ENCODE measurements at places on chromosomes 5 and 9.

DNA sequence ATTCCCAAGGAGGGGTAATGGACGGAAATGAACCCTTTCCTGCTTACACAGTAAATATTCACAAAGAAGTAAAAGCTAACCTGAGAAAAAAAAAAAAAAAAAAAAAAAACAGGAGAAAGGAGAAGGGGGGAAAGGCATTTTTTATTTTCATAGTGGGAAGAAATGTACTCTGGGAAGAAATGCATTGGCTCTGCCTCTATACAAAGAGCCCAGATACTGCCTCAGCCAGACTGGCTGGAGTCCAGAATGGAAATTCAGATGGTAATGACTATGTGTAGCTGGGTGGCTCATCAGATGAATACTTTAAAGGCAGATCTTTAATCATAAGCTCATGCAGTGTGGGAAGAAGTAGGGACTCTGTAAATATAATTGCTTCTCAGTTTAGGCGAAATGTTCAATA lies 124.9 kb upstream of the ZNF608 start:
- DNase-seq, result no peak

- no peak for DNase-seq
Observed at GRCh38 chr5:149810856-149811255, 80.7 kb downstream of the PPARGC1B start.

GRCh38 chr9:694092-694402 lies 147.4 kb upstream of the DMRT1 start:
- DNase-seq, result no peak

GRCh38 chr5:9046756-9047481 lies 499.0 kb downstream of the SEMA5A start:
- no peak for DNase-seq

- no peak for DNase-seq
Observed at GRCh38 chr5:94407023-94407422, 211.4 kb downstream of the KIAA0825 start.

GRCh38 chr5:139651043-139651834 lies 3.1 kb downstream of the CXXC5 start:
- no peak for DNase-seq

DNA sequence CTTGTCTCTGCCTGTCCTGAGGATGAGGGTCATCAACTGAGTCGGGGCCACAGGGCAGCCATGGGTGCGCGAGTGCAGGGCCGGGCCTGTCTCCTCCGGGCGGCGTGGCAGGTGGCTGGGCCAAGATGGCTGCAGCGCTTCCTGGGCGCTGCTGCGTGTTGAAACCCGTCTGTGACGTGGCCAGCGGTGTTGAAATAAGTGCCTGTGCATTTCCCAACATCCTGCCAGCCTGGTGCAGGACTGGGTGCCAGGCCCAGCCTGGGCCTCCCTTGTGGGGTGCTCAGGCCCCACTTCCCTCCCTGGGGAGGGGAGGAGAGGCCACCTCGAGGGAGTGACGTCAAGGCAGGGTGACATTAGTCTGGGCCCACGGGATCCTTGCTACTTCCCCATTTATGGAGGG lies 45.5 kb downstream of the RXRA start:
- no peak for DNase-seq

- DNase-seq, result no peak
Observed at GRCh38 chr9:69097923-69098593, 62.5 kb downstream of the FXN start.

DNA sequence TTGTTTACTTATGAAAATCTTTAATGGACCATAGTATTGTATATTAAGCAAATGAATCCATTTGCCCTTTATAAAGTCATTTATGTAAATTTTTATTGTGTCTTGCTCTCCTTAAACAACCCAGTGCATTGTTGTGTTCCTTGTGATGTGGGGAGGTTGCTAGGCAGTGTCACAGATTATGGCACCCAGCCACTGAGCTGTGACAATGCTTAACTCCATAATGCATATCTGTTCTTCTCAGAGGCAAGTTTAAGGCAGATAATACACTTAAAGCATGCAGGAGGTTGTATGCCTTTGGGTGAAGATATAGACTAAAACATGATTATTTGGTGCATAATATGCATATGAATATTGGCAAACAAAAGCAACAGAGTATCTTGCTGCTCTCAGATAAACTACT lies 269.6 kb upstream of the RIOK2 start:
- DNase-seq, result no peak

GRCh38 chr9:130341839-130342713 lies 76.5 kb downstream of the HMCN2 start:
- no peak for DNase-seq

- no peak for DNase-seq
Observed at GRCh38 chr5:110354915-110355644, 371.4 kb downstream of the TMEM232 start.

- no peak for DNase-seq
Observed at GRCh38 chr9:122071715-122072114, 21.4 kb downstream of the TTLL11 start.

DNA sequence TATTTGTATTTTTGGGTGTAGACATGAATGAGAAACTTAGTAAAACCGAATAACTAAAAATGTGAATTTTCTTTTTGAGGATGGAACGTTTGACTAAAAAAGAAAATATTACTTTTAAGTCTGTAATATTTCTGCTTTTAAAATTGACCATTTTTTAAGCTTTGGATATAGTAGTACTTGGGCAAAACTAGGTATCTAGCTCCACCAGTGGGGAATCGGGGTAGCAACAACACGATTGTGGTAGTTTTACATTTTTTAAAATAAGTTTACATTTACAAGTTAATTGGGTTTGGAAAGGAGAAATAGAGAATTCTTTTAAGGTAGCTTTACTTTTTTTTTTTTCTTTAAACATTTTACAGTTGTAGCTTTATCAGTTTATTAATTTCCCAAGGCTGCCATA lies 154.4 kb downstream of the MAN2A1 start:
- DNase-seq, result no peak

DNA sequence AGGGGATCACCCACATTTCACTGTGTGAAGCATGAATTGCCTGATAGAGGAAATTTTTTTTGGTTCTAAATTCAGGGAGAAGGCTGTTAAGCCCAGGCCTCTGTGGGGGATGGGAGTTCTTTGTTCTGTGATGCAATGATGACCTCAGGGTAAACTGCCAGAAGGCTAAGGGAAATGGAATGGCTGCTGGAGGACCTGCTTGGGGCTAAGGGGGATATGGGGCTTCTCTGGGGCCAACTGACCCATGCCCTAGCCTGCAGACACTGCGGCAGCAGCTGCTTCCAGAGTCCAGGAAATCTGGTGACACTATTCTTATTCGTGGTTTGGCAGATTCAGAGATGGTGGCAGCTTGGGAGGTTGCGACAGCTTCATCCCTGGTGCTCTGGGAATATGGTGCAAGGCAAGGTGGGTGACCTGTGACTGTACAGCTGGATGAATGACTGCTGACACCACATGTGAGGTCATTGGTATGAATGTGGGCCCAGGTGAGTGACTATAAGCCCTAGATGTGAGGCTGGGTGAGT lies 30.3 kb downstream of the VCP start:
- DNase-seq, result no peak

GRCh38 chr9:72210522-72210921 lies 61.3 kb downstream of the GDA start:
- no peak for DNase-seq

DNA sequence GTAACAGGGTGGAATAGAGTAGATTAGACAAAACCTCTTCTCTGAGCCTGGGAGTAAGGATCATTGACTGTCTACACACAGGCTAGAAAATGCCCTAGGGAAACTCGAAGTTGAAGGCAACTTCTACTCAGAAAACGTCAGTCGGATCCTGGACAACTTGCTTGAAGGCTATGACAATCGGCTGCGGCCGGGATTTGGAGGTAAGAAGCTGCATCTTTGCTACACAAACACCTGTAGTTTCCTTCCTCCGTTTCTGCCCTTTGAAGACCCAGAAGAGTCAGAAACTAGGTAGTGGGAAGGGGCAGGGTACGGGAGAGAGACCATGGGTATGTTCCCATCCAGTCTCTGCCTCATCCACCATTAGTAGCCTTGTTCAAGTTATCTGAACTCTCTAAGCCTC lies 628 bp downstream of the GABRA6 start:
- no peak for DNase-seq

DNA sequence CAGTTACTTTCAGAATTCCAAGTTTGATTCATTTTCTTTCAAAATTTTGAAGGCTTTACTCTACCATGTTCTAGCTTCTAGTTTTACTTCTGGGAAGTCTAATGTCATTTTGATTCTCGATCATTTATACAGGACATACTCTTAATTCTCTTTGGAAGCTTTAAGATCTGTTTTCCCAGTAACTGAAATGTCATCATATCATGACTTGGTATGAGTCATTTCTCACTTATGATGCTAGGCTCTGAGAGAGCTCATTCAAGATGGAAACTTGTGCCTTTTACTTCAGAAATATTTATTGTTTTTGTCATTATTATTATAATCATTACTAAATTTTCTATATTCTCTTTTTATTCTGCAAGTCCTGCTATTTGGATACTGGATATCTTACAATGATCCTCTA lies 222.3 kb downstream of the PARP8 start:
- no peak for DNase-seq

GRCh38 chr5:36934740-36935356 lies 58.3 kb downstream of the NIPBL start:
- DNase-seq, result no peak

DNA sequence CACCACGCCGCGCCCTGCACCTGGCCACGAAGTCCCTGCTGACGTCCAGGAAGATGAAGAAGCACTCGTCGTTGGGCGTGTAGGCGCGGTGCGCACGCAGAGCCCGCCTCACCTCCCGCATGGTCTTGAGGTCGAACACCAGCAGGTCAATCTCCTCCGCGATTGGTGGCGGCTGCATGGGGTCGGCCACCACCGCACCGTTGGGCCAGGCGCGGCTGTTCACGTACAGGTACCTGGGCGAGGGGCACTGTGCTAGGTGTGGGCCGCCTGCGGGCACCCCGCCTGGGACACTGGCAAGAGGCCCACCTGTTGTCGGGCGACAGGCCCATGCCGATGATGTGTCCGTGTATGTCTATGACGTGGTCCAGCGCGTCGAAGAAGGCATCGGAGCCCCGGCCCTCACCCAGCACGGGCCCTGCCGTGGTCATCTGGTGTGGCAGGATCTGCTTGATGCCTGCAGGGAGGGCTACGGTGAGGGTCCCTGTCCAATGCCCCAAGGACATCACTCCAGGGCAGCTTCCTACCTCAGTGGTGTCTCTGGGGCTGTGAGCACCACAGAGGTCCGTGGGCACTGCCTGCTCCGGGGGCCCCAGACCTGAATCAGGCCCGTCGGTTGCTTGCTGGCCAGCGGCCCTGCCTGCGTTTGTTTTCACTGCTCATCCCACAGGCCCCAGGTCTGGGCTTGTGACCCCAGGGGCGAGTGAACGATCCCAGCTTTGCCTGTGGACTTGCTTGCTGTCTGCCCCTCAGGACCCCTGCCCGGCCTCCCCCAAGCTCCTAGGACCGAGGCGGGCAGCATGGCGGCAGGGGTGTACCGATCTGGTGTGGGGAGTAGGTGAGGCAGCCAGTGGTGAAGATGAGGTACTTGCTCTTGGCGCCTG lies 3.1 kb downstream of the FBXW5 start:
- no peak for DNase-seq

DNA sequence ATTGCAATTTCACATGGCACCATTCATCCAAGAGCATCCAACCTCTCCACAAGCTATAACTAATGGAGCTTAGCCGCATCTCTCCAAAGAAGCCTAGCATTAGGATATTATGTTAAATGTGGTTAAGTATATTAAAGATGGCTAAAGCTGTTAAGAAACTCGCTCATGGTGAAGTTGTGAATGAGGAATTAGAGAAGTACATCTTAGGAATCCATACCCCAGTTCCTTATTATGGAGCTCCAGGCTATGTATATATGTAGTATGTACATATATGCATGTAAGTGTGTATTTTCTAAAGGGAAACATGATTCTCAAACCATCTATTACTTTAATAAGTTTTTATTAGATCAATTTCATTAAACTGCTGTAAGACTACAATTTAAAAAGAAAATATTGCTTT lies 26.4 kb downstream of the LURAP1L start:
- DNase-seq, result no peak

DNA sequence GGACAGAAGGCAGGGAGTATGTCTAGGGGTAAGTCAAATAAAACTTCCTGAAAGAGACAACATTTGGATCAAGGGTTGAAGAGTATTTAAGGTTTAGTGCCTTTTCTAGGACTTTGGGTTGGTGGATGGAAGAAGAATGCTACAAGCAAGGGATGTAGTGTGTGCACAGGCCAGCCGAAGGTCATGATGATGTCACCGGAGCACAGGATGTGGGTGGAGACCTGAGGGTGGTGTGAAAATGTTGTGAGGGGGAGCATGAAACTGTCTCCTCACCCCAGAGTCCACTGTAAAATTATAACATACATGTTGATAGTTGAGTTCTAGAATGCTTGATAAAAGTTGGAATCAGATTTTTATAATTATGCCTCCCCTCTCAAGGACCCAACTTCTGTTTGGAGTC lies 553.3 kb upstream of the SGCD start:
- DNase-seq, result no peak

DNA sequence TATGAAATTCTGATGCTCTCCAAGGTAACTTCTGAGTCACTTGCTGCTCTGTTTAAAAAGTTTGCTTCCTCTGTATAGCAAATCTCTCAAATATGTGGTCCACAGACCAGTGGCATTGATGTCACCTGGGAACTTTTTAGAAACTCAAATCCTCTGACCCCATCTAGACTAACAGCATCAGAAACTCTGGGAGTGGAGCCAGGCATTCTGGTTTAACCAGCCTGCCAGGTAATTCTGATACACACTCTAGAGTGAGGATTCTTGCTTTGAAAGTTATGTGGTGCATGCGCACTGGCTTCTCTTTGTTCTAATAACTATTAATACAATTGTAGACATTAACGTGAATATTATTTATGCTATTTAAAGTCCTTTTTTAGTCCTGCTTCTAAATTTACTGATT lies 298.1 kb downstream of the SLF1 start:
- DNase-seq, result no peak

DNA sequence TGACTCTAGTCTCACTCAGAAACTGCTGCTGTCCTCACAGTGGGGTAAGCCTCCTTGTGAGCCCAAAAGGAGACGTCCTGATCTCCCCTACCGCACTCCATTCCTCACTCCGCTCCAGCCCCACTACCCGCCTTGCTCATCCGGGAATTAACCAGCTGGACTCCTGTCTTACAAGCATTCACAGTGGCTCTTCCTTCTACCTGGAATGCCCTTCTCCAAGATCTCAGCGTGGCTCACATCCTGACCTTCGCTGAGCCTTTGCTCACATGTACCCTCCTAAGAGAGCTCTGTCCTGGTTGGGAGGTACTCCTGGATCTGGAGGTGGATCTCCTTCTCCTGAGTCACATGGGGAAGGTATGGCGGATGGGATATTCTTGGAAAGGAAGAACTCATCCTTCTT lies 10.7 kb upstream of the KLF9 start:
- DNase-seq, result no peak

DNA sequence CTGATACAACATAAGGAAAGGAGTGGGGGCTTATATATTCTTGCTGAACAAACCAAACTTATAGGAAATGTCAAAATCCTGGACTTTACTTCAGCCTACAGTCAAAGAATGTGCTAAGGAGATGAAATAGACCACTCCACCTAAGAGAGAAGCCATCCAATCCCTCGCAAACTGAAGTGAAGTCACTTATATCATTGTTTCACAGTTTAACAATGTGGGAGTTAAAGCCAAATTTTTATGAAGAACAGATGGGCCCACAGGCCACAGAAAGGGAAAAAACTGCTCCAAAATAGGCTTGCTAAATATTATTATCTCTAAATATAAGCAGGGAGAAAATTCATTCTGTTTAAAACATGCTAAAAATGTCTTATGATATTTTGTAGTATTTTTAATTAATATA lies 233.3 kb downstream of the GAS1 start:
- DNase-seq, result no peak

- no peak for DNase-seq
Observed at GRCh38 chr5:136409000-136409399, 43.7 kb upstream of the TRPC7 start.

GRCh38 chr9:91839926-91840465 lies 110.0 kb downstream of the ROR2 start:
- no peak for DNase-seq
